ENCODE measurements at places on chromosomes 3 and 15.

DNA sequence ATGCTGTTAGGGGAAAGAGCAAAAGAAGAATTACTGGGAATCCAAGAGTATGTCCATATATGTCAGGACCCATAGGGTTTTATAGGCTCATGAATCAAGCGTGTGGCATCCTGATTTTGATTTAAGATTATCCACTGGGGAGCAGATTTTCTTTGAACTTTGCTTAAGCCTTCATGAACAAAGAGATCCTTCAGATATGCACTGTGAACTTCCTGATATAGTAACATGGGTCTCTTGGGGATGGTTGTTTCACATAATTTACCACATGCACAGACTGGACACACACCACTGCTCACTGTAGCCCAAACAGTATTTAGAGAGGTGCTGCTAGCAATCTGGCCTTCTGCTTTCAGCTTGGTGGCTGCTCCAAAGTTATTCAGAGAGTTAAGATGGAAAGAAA, 200.9 kb upstream of the ZPLD1 start:
- DNase-seq, result no peak

DNA sequence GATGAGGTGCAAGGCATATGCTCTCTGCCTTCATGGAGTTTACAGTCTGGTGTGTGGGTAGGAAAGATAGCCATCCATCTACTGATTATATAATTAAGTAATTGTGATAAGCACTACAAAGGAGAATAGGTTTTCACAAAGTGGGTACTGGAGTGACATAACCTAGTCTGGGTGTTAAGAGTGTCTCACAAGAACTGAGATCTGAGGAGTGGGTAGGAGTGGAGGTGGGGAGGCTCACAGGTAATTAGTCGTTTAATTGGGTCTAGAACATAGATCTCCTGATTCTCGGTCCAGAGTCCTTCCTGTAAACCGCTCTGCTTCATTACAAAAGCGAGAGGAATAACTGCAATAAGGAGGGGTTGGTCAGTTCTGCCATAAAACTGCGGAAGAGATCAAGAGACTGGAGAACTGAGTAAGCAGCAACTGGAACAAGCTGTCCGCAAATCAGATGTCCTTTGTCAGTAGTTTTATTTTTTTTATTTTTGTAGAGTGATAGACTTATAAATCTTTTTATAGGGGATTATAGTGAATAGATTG, 2.2 kb downstream of the NEO1 start:
- no peak for DNase-seq

DNA sequence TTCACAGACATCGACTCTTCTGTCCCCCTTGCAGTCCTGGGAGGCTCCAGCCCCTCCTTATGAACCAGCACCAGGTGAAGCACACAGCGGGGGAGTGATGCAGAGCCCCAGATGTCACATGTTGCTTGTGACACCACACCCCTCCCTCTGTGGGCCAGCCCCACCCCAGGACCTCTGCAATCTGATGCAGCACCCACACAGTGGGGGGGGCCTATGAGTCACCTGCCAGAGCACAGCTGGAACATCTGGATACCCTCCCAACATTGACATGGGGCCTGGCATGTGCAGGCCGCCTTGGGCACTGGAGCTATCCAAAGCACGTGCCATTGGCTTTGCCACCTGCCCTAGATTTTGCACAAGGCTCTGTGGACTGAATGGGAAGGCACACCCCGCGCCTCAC, 70.5 kb downstream of the FEM1B start:
- DNase-seq, result no peak

- DNase-seq, result no peak
Observed at GRCh38 chr3:119588112-119588511, 8.8 kb downstream of the ADPRH start.

DNA sequence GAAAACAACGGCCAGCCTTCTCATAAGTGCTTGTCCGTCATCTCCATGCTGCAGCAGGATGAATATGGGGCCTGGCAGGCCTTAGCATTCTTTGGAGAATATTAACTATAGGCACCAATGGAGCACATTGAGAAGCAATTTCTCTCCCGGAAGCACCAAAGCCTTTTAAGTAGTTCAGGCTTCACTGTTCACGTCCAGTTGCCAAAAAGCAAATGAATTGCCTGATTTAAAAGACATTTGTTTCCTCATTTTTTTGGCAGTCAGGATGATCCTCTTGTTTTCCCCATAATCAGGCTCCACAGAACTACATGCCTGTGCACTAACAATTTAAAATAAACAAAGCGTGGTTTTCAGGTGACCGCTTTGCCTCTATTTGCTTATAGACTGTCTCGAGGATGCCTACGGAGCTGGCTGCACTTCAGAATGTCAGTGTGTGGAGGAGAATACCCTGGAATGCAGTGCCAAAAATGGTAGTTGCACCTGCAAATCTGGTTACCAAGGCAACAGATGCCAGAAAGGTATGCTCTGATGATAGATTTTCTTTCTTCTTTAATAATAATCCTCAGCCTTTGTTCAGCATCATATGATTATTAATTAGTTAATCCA, 725.2 kb upstream of the GOLIM4 start:
- DNase-seq, result no peak

GRCh38 chr3:122577409-122578031, at the start of gene PARP15:
Gene PARP15 (plus strand): TSS chr3:122577650. CDS start chr3:122577668, 18 bp downstream.
- no peak for DNase-seq

DNA sequence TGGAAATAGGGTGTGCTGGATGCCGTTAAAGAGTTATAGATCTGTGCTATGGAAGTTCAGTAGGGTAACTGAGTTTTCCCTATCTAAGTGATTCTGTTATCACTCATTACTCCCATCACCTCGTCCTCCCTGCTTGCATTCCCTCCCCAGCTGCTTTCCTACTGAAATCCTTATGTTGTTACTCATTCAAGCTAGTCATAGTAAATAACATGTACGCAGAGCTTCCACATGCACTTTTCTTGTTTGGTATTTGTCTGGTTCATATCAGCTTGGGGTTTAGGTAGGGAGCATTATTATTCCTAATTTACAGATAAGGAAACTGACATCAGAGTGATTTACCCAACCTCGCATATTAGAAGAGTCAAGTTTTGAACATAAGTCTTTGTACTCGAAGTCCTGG, 135.1 kb downstream of the HCN4 start:
- DNase-seq, result no peak

DNA sequence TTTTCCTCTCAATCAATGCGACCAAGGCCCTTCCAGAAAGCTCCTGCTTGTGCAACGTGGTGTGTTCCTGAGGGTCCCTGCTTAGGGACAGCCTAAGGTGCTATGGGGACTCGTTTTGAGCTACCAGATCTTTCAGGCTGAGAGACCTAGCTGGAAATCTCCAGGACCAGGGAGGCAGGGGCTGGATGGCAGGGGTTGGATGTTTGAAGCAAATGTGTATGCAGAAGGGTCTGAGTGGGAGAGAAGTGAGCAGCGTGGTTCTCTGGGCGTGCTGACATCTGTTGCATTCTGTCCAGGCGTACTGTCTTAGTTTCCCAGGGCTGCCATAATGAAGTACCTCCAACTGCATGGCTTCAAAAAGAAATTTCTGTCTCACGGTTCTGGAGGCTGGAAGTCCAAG, 31.7 kb upstream of the SLCO2A1 start:
- DNase-seq, result no peak

Measured in NCI-H510A (cell line).